HT-29 (cell line): ENCODE measurements at places on chromosomes 3 and 15. TPM values are rescaled to one million over a fixed set of nuclear protein-coding genes. Genes with fewer than 3 reads are reported as not detected.

The PTH1R gene
- not detected in 2 replicates for total RNA-seq

The KBTBD13 gene
- total RNA-seq: not detected in 2 replicates

The RTP3 gene
- not detected in 2 replicates for total RNA-seq

The GOLGA6A gene
- not detected in 2 replicates for total RNA-seq

The C3orf52 gene
- 14.5 and 17.5 TPM in 2 replicates for total RNA-seq

DNA sequence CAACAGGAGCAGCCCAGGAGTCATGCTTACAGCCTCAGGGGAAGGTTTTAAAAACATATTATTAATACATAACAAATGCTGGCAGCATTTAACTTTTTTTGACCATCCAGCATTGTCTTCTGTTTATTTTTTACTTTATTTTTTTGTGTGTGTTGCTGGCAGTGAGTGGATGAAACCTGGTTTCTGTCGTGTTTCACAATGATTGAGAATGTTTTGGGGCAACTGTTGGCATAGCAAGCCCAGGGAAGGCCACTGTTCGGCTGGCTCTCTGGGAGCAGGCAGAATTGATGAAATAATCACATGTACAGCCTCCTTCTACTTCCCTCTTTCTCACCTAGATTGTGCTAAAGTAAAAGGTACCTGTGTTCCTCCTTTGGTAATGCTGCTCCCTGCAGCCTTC is 190.2 kb downstream of the NR1D2 start:
- no peak for DNase-seq

- no peak for DNase-seq
Observed at GRCh38 chr15:33859992-33860545, 108.2 kb upstream of the CHRM5 start.

DNA sequence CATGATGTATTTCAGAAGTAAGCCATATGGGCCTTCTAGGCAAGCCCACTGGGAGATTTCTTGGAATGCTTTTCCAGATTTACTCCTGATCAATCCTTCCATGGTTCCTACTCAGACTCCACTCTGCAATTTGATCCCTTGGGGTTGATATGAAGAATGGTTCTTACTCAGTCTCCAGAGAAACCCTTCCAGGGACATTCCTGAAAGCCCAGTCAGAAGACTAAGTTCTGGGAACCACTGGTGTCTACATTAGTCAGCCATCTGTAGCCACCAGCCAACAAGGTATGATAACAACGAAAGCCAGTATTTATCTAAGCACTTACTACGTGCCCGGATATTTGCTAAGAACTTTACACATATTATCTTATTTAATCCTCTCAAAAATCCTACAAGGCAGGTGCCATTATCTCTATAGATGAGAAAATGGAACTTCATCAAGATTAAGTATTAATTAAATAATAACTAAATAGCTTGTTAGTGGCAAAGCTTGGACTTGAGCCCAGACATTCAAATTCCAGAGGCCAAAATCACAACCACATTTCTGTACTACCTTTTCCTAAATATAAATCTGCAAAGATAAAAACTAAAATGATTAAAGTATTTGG is 32.7 kb downstream of the ZNF385D start:
- DNase-seq: no peak

DNA sequence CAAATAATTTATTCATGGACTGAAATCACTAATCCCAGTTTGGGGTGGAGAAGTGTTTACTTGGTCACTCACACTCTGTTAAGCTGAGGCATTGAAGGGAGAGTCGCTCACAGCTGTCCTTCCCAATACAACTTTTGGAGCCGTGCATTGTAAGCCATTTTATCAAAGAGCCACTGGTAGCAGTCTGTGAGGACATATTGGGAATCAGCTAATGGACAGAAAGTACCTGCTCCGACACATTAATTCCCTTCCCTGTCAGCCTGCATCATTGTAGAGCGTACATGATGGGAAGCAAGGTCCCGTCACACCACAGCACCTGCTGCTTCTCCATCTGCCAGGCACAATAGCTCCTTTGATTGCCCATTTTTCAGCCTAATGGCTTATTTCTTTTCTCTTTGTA is 643.2 kb downstream of the SQOR start:
- no peak for DNase-seq

- DNase-seq: no peak
Observed at GRCh38 chr15:34760909-34761308, 6.1 kb upstream of the GJD2 start.

- no peak for DNase-seq
Observed at GRCh38 chr3:71951361-71951760, 166.4 kb upstream of the PROK2 start.
